GM12865 (cell line): ENCODE measurements at places on chromosomes 5 and 9.

DNA sequence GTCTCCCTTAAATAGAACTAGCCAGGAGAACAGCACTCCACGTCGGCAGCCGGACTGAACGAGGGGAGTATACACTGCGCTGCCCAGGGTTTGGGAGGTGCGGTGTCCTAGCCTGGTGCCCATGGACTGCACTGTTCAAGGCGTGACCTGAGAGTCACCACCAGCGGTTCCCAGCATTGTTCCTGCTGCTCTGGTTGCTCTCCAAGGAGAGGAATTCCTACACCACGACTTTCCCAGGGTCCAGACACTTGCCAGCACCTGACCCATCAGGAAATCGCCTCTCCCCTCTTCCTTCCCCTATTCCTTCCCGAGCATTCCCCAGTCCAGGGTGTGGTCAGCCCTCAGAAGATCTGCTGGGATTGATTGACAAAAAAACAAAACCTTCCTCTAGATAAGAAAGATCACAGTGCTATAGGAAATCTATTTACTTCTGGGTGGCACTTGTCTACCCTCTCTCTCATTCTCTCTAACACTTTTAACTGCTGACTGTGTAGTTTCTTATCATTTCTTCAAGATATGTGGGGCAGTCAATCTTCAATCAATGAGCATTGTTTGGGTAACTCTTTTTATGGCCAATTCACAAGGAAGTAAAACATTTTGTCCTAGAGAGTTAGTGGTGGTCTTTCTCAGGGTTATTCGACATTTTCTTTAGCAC, 297.8 kb upstream of the ACTBL2 start:
- no peak for DNase-seq

DNA sequence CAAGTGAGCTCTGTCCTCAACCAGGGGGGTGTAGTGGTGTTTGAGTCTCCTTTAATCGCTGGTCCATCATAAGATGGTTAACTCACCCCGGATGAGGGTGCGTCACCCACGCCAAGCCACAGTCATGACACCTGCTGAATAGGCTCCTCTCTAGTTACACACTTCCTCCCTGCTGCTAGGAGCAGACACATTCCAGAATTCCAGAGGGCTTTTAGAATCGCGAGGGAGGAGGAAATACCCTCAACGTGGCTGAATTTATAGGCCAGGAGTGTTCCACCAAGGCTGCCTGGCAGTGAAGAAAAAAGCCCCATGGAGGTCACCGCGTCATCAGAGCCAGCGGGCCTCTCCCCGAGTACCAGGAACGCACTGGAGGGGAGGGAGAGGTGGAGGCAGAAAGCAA, 5.1 kb downstream of the GLRX start:
- no peak for DNase-seq

GRCh38 chr5:97102010-97102470, 40.4 kb downstream of the LIX1 start:
- no peak for DNase-seq

DNA sequence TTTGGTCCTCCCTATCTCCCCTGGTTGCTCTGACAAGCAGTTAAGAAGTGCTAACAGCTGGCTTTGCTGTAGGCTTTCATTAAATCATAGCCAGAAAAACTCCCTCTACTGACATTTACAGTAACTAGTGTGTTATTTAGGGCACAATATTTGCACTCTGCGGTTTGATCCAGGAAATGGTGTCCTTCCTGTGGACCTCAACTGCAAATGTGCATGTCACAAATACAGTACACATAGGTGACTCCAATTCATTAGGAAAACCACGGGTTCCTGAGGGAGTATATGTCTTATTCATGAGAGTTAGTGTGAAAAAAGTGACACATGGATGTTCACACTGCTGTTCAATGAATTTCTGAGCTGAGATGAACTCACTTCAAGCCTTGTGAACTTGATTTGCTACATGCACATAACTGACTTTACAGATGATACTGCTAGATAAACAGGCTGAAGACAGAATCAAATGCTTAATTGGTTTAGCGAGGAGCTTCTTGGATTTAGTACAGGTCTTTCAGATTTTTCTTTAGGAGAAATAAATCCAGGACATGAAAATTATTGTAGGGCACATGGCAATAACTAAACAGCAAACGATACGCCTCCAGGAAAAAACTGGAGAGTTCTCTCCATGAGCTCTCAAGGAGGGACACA, 281.5 kb downstream of the EFNA5 start:
- peak; percentile 88 for DNase-seq

- peak; percentile 76 for DNase-seq
Measured at GRCh38 chr9:116589392-116590354, 97.4 kb upstream of the TRIM32 start.

- DNase-seq, result peak; percentile 24
Measured at GRCh38 chr9:77575785-77576184, 72.3 kb downstream of the GNA14 start.

DNA sequence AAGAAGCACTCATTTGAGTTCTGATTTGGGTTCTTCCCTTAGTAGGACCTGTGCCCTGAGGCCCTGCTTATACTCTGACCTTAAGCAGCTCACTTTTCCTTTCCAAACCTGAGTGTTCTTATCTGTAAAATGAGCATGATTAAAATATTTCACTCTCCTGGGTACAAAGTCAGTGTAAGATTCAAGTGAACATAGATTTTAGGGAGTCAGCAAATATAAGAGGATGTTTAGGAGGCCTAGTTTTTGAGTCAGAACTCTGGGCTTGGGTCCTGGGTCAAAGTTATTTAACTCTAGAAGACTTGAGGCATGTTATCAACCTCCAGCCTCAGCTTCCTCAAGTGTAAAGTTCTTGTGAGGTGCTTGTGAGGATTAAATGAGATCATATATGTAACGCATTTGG, 8.7 kb upstream of the SPARC start:
- DNase-seq, result no peak

DNA sequence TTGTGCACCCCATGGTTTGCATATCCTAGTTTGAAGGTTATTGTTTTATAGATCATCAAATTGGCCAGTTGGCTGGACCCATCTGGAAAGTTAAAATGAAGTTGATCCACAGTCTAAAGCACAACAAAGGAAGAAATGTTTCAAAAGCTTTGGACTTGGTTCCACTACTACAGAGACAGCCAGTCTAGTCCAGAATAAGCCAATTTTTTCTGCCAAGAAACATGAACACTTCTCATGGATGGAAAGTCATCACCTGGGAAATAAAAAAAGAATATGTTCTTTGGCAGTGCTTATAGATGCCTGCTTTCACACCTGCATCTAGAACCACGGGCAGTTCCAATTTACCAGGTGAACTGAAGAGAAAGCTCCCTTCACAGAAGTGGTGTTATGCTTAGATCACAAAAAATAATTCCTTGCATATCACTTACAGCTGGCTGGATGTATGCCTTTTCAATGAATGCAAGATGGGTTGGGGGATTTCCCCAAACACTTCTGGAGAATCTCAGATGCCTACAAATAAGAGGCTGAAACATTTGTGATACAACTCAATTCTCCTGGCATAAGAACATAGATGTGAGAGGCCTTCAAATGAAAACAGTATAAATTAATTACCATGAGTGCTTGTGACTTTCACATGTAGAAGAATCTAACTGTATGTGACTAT, 26.9 kb downstream of the C9 start:
- no peak for DNase-seq

- DNase-seq, result no peak
Measured at GRCh38 chr9:125652233-125652594, 54.8 kb downstream of the MAPKAP1 start.

DNA sequence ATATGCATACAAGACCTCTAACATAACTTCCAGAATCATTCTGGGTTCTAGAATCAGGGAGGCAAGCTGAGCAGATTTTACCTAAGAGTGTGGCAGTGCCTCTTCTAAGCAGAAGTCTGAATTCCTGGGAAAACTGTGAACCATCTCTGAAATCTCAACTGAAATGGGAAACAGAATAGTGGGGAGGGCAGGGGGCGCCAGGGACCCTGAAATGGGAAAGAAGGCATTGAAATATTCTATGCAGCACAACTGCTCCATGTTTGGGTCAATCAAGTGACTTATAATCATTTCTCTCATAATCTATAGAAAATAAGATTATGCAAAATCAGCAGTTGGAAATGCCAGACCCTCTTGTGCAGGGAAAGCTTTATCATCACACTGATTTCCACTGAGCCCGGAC, 156.1 kb downstream of the EBF1 start:
- no peak for DNase-seq

- no peak for DNase-seq
Measured at GRCh38 chr5:68408345-68408871, 192.9 kb downstream of the PIK3R1 start.

DNA sequence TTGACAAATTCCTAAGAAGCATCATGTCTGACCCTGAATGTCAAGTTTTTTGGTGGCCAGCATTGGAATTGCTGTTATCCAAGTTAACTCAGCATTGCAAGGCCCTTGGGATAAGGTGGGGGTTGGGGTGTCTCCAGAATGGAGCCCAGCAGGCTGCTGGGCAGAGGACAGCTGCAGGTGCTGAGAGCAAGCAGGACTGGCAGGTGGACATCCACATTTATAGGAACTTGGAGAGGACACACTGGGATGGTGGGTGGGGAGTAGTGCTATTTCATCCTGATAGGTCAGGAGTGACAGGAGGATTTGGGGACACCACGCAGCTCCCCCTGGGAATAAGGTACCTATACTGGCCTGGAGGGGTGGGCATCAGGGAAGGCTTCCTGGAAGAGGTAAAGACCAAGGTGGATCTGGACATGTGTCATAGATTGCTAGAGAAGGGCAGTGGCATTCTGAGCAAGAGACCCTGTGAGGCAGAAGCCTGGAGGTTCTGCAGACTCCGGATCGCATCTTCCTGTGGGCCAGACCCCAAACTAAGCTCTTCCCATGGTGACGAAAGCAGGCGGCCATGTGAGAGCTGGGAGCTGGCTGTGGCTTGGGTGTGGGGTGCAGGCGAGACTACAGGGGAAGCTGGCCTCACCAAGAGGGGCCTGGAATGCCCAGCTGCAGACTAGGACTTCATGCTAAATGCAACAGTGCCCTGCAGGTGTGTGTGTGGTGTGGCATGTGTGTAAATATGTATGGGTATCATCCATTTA, 148.1 kb downstream of the RGS3 start:
- DNase-seq, result no peak

- no peak for DNase-seq
Measured at GRCh38 chr5:142466195-142466971, 141.6 kb upstream of the SPRY4 start.

DNA sequence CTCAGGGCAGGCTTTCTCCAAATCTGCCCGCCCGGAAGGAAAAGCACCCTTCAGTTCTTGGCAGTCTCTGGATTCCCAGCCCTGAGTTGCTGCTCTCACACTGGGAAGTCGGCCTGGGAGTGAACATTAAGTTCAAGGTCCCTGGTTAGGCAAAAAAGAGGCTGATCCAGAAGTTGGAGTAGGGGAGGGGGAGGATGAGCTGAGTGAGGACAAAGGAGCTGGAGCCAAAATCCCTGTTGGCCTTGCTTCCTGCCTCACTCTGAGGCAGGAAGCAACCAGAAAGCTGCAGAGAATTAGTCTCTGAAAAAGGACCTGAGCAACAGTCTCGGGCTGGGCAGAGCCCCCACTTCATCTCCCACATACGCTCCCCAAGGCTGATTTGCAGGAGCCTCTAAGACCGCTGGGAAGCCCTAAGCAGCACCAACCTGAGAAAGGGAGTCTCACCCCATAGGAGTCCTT, 15.0 kb upstream of the RPS14 start:
- DNase-seq, result no peak

DNA sequence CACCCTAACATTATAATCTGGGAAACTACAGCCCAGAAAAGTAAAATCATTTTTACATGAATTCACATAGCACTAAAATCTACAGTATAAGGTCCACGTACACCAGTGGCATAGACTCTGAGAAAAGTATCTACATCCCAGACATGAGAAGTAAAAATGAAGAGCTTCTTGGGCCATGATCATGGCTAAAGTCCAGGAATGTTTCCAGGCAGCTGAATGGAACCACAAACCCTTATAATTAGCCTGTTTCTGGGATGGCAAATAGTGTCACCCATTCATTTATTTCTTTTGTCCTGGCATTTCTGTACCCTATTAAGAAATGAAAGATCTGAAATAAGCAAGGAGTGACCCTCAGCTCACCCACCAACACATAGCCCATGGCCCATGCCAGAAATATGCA, 217.9 kb downstream of the SPOCK1 start:
- no peak for DNase-seq

DNA sequence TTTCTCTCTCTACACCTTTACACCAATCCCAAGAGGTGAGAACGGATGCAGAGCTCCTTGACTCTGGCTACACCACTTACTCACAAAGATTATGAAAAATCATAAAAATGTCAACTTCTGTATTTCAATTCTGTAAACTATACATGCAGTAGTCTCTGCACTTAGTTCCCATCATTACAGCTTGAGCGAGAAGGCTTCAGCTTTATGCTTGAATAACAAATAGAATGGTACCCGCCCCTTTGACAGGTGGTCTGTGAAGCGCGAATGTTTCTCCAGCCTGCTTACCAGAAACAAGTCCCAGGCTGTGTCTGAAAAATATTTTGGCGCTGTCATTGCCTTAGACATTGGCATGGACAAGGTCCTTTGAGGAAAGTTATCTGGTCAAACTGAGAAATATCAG, 562.4 kb upstream of the CLINT1 start:
- DNase-seq, result no peak

GRCh38 chr5:119016125-119016774, 27.9 kb upstream of the DTWD2 start:
- DNase-seq, result peak; percentile 58

DNA sequence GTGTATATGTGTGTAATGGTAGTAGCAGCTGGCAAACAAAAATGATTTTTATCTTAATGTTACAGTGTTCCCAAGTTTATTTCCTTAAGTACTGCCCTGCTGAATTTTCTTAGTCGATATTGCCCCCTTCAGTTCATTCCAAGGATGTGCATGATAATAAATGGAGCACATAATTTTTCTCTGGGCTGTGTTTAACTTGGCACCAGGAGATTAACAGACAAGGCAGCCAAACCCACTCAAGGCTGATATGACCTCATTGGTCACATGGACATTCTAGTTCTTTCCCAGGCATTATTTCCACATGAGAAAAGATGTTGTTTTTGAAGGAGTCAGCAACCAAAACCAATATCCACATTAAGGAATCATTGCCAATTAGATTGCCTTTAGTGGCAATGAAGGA, 61.8 kb downstream of the COX7C start:
- peak; percentile 30 for DNase-seq

DNA sequence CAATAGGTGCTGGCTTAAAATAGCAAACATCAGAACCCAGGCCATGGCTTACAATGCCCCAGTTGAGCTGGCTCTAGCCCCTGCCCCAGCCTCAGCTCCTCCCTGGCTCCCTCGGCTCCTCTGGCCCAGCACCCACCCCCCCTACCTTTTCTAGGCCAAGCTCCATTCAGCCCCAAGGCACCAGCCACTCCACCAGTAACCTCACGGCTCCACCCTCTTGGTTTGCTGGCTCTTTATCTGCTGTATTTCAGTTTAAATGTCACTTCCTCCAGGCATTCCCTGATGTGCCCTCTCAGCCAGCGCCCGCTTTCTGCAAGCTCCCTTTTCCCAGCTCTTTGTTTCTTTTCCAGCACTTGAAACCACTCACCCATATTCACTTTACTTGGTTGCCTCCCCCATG, 10.6 kb downstream of the C1QTNF2 start:
- no peak for DNase-seq
